ENCODE measurements at places on chromosomes 11 and 22.
A peak's percentile ranks its signal among the peaks of the same experiment; 100 is the strongest.

DNA sequence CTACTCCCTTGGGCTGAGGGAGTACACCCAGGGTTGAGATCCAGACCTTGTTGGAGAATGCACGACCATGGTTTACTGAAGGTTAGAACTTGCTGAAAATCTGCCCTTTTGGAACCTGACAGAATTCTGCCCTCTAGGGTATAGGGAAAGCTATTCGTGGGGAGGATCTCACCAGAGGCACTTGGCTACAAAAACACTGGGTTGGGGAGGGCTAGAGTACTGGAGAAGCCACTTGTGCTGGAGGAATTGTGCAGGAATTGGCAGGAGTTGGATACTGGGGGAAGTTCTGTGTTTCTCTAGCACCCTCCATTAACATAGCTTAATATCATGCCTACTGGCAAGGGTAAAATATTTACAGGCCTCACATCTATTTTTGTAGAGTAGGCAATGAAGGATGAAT lies 55.8 kb downstream of the PPME1 start:
- no peak for DNase-seq

GRCh38 chr11:12900496-12900895 lies 108.6 kb upstream of the RASSF10 start:
- peak; percentile 98 for DNase-seq

- no peak for DNase-seq
Observed at GRCh38 chr11:8168485-8169257, at the start of gene RIC3. Gene RIC3, minus strand, starts transcription at chr11:8169025. Its CDS starts 36 bp downstream, at chr11:8168989.

- no peak for DNase-seq
Observed at GRCh38 chr11:41622707-41623359, 163.4 kb upstream of the LRRC4C start.

DNA sequence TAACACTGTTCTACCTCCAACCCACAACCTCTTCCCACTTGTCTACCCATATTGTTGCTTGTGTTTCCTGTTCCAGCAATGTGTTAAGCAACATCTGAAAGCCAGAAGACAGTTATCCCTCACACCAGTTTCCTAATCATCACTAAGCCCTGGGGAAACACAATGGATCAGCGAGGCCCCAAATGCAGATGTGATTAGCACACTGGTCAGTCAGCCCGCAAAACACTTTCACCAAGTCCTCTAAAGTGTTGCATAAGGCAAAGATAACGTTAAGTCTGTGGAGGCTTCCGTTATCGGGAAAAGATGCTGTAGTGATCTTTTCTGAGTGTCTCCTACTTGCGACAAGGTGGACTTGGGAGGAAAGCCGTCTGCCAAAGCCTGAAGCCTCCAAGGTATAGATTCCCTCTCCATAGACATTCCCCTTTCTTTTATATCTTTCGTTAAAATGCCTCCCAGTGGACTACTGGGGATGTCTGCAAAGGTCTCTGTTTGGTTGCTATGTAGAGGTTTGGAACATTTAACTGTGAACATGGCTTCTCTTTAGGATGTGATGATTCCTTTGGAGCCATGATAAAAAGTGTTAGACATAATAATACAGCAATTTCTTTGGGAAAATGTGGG lies at the start of gene MS4A3:
Gene MS4A3 (plus strand): TSS at position 317 of the 621 bp plus-strand sequence. CDS start 4,496 bp downstream, outside the sequence.
- no peak for DNase-seq

- DNase-seq = no peak
Observed at GRCh38 chr11:41040474-41040873, 419.0 kb downstream of the LRRC4C start.

All from EL (cell line).